T-cell (primary cell): ENCODE measurements at places on chromosomes 6 and 20.

DNA sequence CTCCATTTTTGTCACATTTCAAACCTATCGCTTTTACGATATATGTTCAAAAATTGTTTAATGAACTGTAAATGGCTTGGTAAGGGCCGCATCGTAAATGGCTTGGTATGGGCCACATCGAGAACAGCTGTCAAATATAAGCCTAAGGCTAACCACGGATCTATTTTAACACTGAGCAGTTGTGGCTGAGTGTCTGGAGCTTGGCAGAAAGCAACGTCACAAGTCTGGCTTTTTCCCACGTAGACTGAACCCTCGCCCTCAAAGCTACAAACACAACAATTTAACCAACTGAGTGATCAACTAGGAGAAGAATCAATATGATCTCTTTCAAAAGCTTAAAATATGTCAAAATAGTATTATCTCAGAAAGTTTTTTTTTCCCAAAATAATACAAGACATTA, 71.4 kb upstream of the PRSS16 start:
- DNase-seq, result no peak

DNA sequence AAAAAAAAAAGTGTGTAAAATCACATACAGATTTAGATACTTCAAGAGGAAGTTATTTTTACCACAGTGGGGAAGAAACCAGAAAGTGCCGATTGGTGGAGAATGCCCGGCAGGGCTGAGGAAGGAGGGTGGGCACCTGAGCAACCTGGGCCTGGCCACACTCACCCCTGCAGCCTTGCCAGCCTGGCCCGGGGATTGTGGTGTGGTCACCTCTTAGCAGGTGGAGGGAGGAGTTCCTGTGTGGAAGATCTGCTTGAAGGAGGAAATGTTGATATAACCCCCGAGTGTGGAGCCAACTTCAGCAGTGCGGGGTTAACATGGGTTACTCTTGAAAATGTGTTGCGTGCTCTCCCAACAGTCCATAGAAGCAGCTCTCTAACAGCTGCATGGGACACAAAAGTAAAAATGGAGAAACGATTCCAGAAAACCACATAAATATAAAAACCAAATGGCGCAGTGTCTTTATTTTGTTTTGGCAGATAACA, 14.7 kb downstream of the UST start:
- DNase-seq, result peak; percentile 37

- no peak for DNase-seq
These were observed 30.1 kb downstream of the RIMS4 start for GRCh38 chr20:44780226-44780625.

GRCh38 chr6:144019929-144020328, 11.9 kb upstream of the PLAGL1 start:
- DNase-seq, result no peak

GRCh38 chr20:62402456-62403150, 4.5 kb downstream of the CABLES2 start:
- no peak for DNase-seq

GRCh38 chr6:26034905-26035304, 52.3 kb upstream of the HFE start:
- no peak for DNase-seq
